Stimulated activated CD8-positive, alpha-beta memory T cell treated with anti-CD3 and anti-CD28 coated beads, Interleukin-4, amount 100 ng/mL, for 1 hour (primary cell): ENCODE measurements at places on chromosomes 16 and 17.

- DNase-seq = no peak
Observed at GRCh38 chr17:66789961-66790437, 44.9 kb upstream of the CACNG5 start.

GRCh38 chr17:57331423-57331822 lies 75.1 kb downstream of the MSI2 start:
- DNase-seq = no peak

DNA sequence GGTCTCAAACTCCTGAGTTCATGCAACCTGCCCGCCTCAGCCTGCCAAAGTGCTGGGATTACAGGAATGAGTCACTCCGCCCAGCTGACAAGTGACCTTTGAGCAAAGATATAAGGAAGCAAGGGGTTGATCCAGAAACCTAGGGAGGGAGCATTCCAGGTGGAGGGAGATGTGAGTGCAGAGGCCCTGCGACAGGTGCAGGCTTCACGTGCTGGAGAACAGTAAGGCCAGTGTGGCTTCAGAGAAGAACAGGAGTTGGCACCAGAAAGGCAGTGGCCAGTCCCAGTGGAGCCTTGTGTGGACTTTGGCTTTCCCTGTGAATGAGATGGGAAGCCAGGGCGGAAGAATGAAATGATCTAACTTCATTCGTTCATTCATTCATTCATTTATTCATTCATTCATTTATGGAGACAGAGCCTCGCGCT lies 73.6 kb upstream of the HAS3 start:
- DNase-seq = no peak

GRCh38 chr16:80899809-80900592 lies 95.6 kb upstream of the CDYL2 start:
- DNase-seq = no peak

DNA sequence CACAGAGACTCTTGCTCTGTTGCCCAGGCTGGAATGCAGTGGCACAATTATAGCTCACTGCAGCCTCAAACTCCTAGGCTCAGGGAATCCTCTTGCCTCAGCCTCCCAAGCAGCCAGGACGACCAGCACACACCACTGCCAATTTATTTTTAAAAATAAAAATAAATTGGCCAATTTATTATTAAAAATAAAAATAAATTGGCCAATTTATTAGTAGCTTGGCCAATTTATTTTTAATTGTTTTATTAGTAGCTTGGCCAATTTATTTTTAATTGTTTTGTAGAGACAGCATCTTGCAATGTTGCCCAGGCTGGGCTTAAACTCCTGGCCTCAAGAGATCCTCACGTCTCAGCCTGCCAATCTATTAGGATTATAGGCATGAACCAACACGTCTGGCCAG lies 184.3 kb downstream of the FTO start:
- DNase-seq = no peak

- no peak for DNase-seq
Observed at GRCh38 chr17:78915872-78916632, 9.1 kb downstream of the TIMP2 start.

GRCh38 chr16:61721544-61721943 lies 314.7 kb downstream of the CDH8 start:
- DNase-seq = no peak

- no peak for DNase-seq
Observed at GRCh38 chr17:58239987-58240386, 1.6 kb downstream of the LPO start.

DNA sequence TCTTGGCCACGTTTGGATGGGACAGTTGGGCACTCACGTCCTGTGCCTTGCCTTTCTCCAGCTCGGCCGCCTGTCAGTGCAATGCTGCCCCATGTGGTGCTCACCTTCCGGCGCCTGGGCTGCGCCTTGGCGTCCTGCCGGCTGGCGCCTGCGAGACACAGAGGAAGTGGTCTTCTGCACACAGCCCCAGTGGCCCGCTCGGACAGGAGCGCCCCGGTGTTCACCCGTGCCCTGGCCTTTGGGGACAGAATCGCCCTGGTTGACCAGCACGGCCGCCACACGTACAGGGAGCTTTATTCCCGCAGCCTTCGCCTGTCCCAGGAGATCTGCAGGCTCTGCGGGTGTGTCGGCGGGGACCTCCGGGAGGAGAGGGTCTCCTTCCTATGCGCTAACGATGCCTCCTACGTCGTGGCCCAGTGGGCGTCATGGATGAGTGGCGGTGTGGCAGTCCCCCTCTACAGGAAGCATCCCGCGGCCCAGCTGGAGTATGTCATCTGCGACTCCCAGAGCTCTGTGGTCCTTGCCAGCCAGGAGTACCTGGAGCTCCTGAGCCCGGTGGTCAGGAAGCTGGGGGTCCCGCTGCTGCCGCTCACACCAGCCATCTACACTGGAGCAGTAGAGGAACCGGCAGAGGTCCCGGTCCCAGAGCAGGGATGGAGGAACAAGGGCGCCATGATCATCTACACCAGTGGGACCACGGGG lies 7.1 kb downstream of the ACSF3 start:
- DNase-seq = no peak

DNA sequence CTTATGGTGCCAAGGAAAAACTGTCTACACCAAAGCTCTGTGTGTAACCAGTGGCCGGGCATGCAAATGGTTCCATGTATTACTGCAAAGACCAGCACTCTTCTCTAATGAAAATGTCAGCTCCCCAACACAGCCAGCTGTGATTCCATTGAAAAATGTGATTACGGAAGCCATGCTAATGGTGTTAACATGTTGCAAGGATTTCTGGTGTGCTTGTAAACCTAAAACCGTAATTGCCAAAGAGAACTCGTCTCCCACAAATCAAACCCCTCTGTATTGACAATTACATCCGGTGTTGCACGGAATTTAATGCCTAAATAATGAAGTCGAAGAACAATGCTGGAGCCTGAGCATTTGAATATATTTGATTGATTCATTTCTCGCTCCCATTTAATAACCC lies 351.7 kb downstream of the NPIPA8 start:
- no peak for DNase-seq

DNA sequence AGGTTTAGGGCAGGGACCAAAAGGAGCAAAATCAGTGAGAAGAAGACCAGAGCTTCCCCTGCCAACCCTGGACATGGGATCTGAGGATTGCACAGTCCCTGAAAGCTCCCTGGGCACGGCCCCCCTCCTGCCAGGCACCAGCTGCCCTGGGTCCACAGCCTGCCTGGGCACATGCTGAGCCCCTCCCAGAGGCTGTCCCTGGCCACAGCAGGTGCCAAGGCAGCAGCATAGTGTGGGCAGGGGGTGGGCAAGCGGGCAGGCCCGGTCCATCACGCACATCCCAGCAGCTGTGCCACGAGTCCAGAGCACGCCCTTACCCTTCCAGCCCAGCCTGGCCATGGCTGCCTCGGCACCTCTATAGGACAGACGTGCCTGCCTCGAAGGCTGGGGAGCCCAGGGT lies 12.7 kb downstream of the SCN4A start:
- no peak for DNase-seq
